ENCODE measurements at places on chromosomes 6 and 20. TPM values are rescaled to one million over a fixed set of nuclear protein-coding genes. Genes with fewer than 3 reads are reported as not detected.

MICB gene
- total RNA-seq: 20.3 TPM

STK35 gene
- total RNA-seq: 23.5 TPM

SLC22A1 gene
- 1.2 TPM for total RNA-seq

CLVS2 gene
- not detected for total RNA-seq

ZNF334 gene
- total RNA-seq: 1.6 TPM

ABRACL gene
- 93.8 TPM for total RNA-seq

SNAP25 gene
- 0.12 TPM for total RNA-seq

BTN2A1 gene
- 21.8 TPM for total RNA-seq

GRM1 gene
- total RNA-seq: not detected

VEGFA gene
- 24.1 TPM for total RNA-seq

SYCP2 gene
- total RNA-seq: 0.84 TPM

FAM162B gene
- not detected for total RNA-seq

GSTA2 gene
- total RNA-seq: not detected

HLA-DOB gene
- total RNA-seq: 4.0 TPM
